ENCODE measurements at places on chromosomes 12 and 14.

DNA sequence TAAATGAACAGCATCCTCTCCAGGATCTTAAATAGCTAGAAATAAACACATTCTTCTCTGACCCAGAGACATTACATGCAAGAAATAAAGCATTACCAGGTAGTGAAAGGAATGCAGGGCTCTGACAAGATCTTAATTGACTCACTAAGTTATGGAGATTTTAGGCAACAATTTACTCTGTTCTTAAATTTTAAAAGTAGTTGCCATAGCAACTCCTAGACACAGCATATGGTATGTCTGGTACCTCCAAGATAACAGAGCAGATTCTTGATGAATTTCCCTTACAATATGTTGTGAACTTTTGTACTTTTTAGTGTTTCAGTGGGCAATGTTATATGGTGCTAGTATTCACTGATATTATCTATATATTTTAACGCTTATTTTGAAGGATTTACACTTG, 76.7 kb upstream of the G2E3 start:
- H3K4me1 ChIP-seq: no peaks in the 10 kb centered on the region
- no peak overlapping the region for H3K4me3 ChIP-seq
- no peak for DNase-seq
- H3K27ac ChIP-seq: no peak overlapping the region
- H3K36me3 ChIP-seq: no peaks in the 10 kb centered on the region

- H3K27ac ChIP-seq: no peak overlapping the region
- no peak overlapping the region for H3K4me3 ChIP-seq
- DNase-seq: no peak
- H3K4me1 ChIP-seq: no peaks in the 10 kb centered on the region
These were observed 249.2 kb downstream of the NELL2 start for GRCh38 chr12:44626883-44627282.

DNA sequence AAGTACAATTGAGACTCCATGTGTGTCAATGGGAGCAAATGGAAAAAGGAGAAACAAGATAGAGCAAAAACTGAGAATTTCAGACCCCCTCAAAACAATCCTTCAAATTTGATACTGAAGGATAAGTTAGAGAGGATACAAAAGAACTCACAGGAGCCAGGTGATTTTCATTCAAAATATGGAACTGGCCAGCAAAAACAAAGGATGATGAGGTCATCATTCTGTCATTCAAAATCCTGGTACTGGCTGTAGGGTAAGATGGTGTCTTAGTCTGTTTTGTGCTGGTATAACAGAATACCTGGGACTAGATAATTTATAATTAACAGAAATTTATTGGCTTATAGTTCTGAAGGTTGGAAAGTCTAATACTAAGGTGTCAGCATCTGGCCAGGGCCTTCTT, 80.6 kb downstream of the LMNTD1 start:
- H3K4me1 ChIP-seq: no peaks in the 10 kb centered on the region
- no peak overlapping the region for H3K4me3 ChIP-seq

GRCh38 chr14:38367922-38368321, 112.0 kb upstream of the CLEC14A start:
- H3K36me3 ChIP-seq: no peaks in the 10 kb centered on the region
- no peaks in the 10 kb centered on the region for H3K4me1 ChIP-seq
- H3K4me3 ChIP-seq: no peak overlapping the region
- no peak for DNase-seq

DNA sequence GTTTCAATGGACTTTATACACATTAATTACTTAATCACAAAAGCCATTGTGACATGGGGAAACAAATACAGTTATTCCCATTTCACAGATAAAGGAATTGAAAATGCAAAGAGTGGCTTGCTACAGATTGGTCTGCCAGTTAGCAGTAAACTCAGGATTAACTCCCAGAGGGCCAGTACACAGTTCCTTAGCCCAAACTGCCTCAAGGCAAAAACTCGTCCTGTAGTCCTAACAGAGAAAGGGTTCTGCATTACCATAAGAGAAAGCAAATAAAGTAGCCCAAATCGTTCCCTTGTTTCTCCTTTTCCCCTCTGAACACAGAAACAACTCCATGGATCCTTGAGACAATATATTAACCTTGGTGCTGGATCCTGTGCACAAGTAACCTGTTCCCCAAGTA, 274.4 kb downstream of the LRIG3 start:
- no peaks in the 10 kb centered on the region for H3K27me3 ChIP-seq
- H3K4me3 ChIP-seq: no peak overlapping the region
- H3K4me1 ChIP-seq: no peaks in the 10 kb centered on the region
- H3K36me3 ChIP-seq: no peaks in the 10 kb centered on the region

GRCh38 chr14:66508846-66509621, 1.1 kb downstream of the GPHN start:
- no peaks in the 10 kb centered on the region for H3K36me3 ChIP-seq
- H3K4me1 ChIP-seq: peaks cover 17% of the 10 kb centered on the region
- no peak overlapping the region for H3K27ac ChIP-seq
- peaks cover 6% of the 10 kb centered on the region for H3K27me3 ChIP-seq
- DNase-seq: peak; percentile 67

GRCh38 chr12:11581179-11581755, 68.2 kb upstream of the ETV6 start:
- H3K27ac ChIP-seq: no peak overlapping the region
- H3K27me3 ChIP-seq: no peaks in the 10 kb centered on the region
- no peaks in the 10 kb centered on the region for H3K4me1 ChIP-seq
- H3K36me3 ChIP-seq: no peaks in the 10 kb centered on the region
- H3K4me3 ChIP-seq: no peak overlapping the region

DNA sequence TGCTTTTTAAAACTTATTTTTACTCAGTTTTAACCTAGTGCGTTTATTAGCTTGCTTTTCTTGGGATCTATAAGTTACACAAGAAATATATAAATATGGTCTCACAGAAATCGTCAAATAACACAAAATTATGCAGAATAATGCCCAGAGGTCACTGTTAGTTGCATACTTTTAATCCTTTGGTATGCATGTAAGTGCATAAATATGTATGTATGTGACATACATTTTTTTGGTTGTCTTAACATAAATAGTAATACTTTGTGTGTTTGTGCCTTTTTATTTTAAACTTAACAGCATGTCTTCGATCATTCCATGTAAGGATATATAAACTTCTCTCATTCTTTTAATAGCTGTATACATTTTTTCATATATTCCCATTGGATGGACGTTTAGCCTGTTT, 459.6 kb downstream of the PCNX1 start:
- no peak overlapping the region for H3K4me3 ChIP-seq
- H3K4me1 ChIP-seq: no peaks in the 10 kb centered on the region
- no peak for DNase-seq

DNA sequence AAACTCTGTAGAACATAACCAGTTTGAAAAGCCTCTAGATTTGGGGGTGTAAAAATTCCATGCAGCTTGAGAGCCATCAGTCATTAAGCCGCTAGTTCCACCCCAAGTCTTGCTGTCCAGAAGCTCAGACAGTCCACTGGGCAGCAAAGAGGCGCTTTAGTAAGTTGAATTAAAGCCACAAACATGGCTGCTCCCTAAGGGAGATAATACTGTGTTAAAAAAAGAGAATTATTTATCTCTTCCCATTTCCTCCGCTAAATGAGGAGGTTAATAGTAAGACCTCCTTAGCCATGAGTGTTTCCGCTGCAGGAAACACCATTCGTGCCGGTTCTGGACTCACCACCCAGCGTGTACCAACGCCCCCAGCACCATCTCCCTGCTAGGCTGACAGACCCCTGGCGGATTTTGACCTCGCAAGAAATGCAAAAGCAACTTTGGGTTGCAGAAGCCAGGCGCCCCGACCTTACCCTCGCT, 536 bp downstream of the TM7SF3 start:
- peaks cover 20% of the 10 kb centered on the region for H3K4me1 ChIP-seq
- peak overlapping the region; percentile 72 for H3K27ac ChIP-seq
- H3K36me3 ChIP-seq: no peaks in the 10 kb centered on the region
- no peaks in the 10 kb centered on the region for H3K27me3 ChIP-seq
- DNase-seq: no peak
- H3K4me3 ChIP-seq: peak overlapping the region; percentile 93

GRCh38 chr12:101859664-101860607, 17.4 kb upstream of the DRAM1 start:
- H3K27me3 ChIP-seq: no peaks in the 10 kb centered on the region
- no peak for DNase-seq
- no peak overlapping the region for H3K27ac ChIP-seq
- no peaks in the 10 kb centered on the region for H3K36me3 ChIP-seq

GRCh38 chr12:32478858-32479725, 79.7 kb downstream of the FGD4 start:
- H3K4me1 ChIP-seq: peaks cover 8% of the 10 kb centered on the region
- DNase-seq: no peak
- no peaks in the 10 kb centered on the region for H3K27me3 ChIP-seq
- no peaks in the 10 kb centered on the region for H3K36me3 ChIP-seq
- H3K27ac ChIP-seq: no peak overlapping the region

DNA sequence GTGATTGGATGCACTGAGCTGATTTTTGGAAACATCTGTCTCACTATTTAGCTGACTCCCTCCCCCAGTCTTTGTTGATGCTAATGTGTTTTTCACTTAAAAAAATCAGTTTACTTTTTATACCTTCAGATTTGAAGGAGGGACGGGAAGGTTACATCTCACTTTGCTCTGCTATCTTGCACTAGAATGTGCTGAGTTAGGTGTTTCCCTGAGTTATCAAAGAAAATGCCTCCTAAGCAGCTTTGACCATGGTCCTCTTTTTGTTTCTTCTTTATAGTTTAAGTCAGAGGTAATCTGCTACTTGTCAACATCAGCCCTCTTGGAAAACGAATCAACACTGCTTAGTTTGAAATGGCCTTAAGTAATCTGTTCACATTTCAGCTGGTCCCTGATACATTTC, 222.0 kb downstream of the TMEM132D start:
- H3K36me3 ChIP-seq: no peaks in the 10 kb centered on the region
- H3K27me3 ChIP-seq: no peaks in the 10 kb centered on the region
- DNase-seq: no peak
- H3K4me1 ChIP-seq: no peaks in the 10 kb centered on the region
- no peak overlapping the region for H3K27ac ChIP-seq
- no peak overlapping the region for H3K4me3 ChIP-seq

DNA sequence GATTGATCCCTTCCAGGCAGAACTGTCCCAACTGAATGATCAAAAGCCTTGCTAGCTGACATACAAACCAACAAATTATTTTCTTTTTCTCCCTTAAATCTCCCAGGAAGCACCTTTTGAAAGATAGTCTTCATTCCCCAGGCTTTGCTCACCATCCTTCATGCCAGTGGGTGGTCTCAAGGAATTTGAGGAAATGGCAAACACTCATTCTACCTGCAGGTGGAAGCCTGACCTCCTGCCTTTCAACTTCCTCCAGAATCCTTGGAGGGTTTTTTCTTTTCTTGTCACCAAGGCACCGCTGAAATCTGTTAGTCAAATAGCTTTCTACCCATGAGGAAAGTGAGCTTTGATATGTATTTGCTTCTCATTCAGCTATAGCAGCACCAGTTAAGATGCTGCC, 128.5 kb downstream of the WIF1 start:
- DNase-seq: no peak
- no peaks in the 10 kb centered on the region for H3K4me1 ChIP-seq
- no peaks in the 10 kb centered on the region for H3K36me3 ChIP-seq
- H3K27me3 ChIP-seq: no peaks in the 10 kb centered on the region
- H3K4me3 ChIP-seq: no peak overlapping the region
